ENCODE measurements at places on chromosomes 12 and 14. TPM values are rescaled to one million over a fixed set of nuclear protein-coding genes. Genes with fewer than 3 reads are reported as not detected.

Gene ADAM21
- total RNA-seq = 0.75 TPM

Gene GDF3
- not detected for total RNA-seq

Gene KCNH5
- total RNA-seq = under 0.01 TPM

Gene SAMD15
- total RNA-seq = 2.0 TPM

Gene MYH6
- total RNA-seq = not detected

Gene CFL2
- total RNA-seq = 55.2 TPM

Gene ASB2
- 0.23 TPM for total RNA-seq
